ENCODE measurements at places on chromosomes 2 and 18.
A peak's percentile ranks its signal among the peaks of the same experiment; 100 is the strongest.

DNA sequence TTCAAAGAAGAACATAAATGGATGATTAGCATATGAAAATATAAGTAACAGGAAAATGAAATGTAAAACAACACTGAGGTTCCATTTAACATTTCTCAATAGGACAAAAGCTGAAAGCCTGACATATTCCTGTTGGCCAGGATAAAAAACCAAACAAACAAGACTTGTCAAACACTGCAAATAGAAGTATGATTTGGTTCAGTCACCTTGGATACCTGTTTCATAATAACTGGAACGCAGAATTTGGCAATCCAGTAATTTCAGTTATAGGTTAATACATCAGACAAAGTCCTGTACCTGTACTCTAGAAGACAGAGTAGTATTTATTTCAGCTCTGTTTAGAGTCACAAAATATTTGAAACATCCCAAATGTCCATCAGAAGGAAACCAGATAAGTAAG is 16.5 kb upstream of the EVA1A start:
- no peak for DNase-seq

- no peak for DNase-seq
Observed at GRCh38 chr18:79139206-79139605, 70.0 kb downstream of the ATP9B start.

GRCh38 chr2:85524336-85524908 is 14.5 kb upstream of the MAT2A start:
- no peak for DNase-seq

GRCh38 chr18:59696311-59697235 is 650 bp downstream of the CCBE1 start:
- peak; percentile 60 for DNase-seq

- DNase-seq, result no peak
Observed at GRCh38 chr18:50830544-50830943, 10.7 kb upstream of the MRO start.

DNA sequence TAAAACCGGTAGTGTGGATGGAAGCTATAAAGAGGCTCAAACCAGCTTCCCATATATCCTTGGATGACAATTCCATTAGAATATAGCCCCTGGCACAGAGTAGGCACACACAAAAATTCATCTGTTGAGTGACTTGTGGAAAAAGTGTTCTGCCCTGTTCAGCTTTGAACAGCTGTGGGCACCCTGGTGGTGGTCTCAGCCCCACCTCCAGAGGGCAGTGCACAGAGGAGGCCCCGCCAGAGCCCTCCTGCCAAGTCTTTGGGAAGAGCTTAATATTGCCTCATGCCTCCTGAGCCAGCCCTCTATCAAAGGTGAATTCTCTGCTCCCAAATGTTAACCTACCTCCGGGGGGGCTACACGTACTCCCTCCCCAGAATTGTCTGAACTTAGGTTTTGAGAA is 30.4 kb downstream of the EPAS1 start:
- no peak for DNase-seq

GRCh38 chr2:99662761-99663341 is 173.0 kb upstream of the REV1 start:
- peak; percentile 89 for DNase-seq

DNA sequence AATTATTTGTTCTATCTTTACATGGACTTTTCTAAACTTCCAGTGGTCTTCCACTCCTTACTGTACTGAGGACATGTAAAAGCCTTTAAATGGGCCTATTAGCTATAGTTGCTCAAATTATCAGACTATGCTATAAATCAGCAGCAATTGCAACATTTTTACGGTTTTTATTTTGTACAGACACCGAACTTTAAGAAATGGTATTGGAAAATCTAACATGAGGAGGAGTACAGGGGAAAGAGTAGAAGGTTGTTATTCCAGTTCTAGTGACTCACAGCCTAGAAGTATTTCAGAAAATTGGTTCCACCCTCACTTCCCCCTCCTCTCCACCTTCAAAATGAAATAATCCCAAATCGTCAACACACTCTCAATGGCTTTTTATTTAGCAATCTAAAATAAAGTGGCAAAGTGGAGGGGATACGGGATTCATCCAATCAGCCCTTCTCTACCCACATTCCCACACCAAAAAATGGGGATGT is 1.1 kb downstream of the NCKAP1 start:
- DNase-seq, result peak; percentile 17

DNA sequence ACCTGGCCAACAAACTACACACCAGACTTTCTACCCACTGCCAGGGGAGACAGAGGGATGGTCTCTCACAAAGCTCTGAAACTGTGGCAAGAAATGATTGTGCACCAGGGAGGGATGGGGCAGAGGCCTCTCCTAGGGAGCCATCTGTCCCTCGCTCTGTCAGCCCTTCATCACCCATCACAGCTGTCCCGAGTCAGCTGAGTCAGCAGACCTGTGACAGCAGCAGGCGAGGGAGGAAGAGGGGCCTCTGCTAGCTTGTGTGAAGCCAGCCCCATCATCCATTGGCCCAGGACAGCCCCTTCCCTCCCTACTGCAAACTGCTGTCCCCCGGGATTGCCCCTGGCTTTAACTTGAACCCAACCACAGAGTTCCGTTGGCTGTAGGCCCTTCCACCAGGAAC is 5.0 kb downstream of the SH2D6 start:
- DNase-seq, result no peak

GRCh38 chr18:6650127-6650507 is 79.4 kb upstream of the ARHGAP28 start:
- DNase-seq, result no peak

DNA sequence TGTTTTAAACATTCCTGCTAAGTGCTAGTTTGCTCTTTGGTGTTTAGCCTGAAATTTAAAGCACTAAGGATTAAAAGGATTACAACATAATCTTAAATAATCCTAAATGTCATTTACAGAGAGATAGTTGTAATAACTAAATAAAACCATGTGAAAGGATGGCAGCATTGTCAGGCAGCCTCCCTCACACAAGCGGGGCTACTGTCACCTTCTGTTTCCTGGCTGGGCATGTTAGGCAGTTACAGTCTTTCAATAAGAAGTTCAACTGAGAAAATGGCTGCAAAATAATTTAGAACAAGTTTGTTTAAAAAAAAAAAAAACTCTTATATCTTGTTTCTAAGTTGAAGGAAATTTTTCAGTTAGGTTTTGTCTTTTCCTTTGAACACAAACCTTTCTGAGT is 124.9 kb downstream of the ARHGAP15 start:
- DNase-seq, result no peak

GRCh38 chr2:134410006-134410405 is 156.1 kb downstream of the MGAT5 start:
- DNase-seq, result no peak

DNA sequence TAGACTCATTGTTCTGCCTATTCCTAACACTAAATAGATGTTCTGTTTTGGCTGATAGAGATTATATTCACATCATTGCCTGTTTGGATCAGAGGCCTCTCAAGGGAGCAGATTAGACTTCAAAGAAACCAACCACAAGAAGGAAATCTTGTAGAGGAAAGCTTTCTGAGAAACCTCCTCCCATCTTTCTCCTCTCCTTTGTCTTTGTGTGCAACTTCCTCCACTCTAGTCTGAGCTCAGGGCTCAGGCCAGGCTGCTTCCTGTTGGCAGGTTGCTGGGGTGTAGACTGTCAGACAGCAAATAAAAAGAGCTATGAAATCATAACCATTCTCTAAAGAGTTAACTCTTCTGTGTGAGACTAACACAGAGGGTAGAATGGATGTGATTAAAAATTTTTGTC is 113.0 kb downstream of the TGFA start:
- DNase-seq, result no peak

DNA sequence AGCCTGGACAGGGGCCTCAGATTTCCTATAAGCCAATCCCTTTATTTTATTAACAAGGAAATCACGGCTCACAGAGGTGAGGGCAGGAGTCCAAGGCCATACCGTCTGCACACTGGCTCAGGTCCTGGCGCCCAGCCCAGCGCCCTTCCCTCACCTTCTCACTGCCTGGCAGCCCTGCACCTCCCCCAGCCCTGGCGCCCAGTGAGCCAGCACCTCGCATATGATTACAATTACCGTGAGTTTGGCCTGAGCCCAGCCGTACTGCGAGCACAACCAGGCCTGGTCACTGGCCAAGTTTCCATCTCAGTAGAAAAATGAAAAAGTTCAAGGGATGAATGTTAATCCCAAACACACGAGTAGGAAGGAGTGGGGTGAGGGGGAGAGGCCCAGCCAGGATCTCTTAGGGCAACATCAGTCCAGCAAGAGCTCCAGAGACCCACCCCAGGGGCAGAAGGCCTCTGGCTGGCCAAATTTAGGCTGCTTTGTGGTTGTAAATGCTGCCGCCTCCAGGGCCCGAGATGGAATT is 68.4 kb downstream of the MCFD2 start:
- peak; percentile 87 for DNase-seq

DNA sequence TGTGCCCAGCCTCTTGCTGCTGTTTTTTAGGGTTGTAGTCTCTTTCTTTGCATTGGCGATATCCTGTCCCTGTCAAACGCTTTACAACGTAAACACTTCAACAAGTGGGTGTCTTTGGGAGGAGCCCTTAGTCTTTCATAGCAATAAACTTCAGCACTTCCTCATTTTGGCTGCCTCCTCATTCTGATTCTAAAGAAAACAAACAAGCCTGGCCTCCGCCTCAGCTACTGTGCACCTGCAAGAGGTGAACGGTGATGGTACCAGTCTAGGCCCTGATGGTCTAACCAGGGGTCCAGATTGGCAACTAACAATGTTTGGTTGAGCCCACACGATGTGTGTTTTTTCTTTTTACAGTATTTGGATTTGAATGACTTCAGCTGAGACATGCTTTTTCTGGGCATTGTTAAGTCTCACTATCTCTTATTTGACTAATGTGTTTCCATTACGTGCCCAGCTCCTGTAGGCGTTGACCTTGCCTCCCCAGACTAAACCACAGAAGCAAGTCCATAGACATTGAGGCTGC is 53.2 kb upstream of the CUL3 start:
- DNase-seq, result no peak

DNA sequence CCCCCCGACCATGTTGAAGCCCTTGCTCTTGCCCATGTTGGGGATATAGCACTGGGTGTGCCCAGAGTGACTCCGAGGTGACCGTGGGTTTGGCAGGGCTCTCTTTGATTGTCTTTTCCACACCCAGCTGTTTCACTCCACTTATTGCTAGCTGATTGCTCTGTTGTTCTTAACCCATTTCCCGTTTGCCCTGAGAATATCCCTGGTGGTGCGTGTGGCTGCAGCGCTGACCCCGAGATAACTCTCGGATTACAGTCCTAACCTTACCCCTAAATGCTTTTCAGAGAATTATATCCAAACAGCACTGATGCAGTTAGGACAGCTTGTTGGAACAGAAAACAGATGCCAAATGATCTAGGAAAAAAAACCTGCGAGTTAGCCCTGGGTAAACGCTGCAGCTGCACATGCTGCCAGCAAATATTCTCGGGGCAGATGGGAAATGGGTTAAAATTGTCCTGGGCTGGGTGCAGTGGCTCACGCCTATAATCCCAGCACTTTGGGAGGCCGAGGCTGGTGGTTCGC is 34.3 kb upstream of the SNORC start:
- no peak for DNase-seq

- no peak for DNase-seq
Observed at GRCh38 chr2:173693044-173693589, 272.1 kb downstream of the SP3 start.

DNA sequence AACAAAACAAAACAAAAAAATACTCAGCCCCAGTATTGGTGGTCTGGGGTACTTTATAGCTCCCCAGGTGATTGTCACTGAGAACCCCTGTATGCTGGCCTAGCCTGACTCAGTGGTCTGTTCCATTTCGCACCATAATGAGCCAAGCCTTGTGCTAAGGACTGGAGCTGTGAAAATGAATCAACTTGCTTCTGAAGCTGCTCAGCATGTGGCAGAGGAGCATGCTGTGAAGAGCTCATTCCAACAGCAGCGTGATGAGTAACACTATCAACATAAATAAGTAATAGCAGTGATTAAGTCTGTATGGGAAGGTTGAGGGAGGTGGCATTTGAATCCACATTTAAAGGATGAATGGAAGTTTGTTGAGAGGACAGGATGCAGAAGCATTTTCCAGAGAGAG is 67.2 kb upstream of the ATL2 start:
- peak; percentile 35 for DNase-seq

DNA sequence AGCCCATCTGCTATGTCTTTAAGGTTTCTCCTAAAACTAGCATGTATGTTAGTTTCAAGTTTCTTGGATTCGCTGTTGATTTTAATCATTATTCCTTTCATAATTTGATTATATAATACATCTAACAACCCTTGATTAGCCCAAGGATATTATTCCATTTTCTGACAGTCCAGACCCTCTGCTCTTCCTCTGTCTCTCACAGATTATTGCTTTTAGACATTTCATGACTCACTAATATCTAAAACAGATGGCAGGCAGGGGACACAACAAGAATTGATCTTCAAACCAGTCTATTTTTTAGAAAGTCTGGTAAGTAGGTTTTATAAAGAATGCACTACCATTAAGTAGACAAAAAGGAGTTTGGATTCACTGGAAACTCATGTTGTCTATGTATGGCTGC is 162.2 kb downstream of the ANKRD44 start:
- no peak for DNase-seq

DNA sequence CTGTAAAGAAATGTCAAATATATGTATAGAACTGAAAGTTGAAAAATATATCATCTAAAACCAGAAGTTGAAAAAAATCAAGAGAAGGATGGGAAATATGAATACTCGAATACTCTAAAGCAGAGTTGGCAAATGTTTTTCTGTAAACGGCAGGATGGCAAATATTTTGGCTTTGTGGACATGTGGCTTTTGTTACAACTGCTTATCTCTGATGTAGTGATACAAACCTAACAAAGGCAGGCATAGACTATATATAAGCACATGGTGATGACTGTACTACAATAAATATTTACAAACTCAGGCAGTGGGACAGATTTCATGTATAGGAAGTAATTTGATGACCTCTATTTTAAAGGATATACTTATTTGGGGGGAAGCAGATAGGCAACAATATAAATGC is 224.6 kb upstream of the LRRTM4 start:
- no peak for DNase-seq

DNA sequence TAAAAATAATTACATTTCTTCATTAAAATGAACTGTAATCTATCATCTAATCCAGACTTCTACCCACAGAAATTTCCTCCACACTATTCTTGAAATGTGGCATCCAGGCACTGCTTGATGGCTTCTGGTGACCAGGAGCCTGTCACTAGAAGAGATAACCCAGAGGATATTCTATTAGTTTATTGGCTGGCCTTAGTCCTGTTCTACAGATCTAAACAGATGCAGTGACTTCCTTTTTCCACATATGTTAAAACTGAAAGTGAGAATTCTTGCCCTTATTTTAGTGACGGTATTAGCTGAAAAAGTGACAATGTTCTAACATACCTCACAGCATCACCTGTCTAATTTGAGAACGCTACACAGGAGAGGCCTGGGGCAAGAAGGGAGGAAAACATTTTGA is 775.4 kb downstream of the TSN start:
- DNase-seq, result no peak

DNA sequence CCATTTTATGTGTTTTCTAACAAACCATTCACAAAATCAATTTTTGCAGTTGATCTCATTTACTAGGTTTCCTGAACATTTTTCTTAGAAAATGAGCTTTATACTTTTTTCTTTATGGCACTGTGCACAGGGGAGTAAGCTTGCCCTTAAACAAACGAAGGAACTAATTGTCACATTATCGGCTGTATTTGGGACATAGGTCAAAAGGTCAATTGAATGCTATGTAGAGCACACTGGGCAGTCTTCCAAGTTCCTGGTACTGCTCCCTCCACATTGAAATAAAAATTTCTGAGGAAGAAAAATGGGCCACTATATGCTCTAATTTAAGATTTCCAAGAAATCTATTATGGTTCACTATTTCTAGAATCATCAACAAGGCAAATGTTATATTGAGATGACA is 93.6 kb upstream of the TMEFF2 start:
- DNase-seq, result no peak

Measured in AG20443 (cell line).